ENCODE measurements at places on chromosomes 12 and 14.

GRCh38 chr14:23514644-23514957 is 37.0 kb downstream of the ZFHX2 start:
- DNase-seq, result peak; percentile 15

- DNase-seq, result no peak
Measured at GRCh38 chr12:93896427-93896826, 219.3 kb downstream of the CRADD start.

DNA sequence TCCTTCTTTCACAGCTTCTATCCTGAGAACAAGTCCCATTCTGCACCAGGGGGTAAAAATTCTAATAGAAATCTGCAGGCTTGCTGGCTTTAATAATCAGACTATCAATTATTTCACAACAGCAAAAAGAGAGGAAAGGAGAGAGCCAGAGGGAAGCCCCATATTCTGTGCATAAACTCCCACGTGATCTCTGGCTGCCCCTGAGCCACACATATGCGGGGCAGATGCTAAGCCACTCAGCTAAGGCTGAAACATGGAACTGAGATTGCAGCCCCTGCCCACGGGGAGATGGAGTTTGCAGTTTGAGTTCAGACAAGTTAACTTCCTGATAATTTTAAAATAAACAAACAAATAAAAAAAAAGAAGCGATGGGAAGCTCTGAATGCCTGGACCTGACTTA is 254.4 kb upstream of the CCDC196 start:
- no peak for DNase-seq

- peak; percentile 90 for DNase-seq
Measured at GRCh38 chr14:101962503-101962874, 1.9 kb upstream of the DYNC1H1 start.

- peak; percentile 83 for DNase-seq
Measured at GRCh38 chr14:61553730-61554641, 141.3 kb upstream of the HIF1A start.
